Foreskin keratinocyte (primary cell): ENCODE measurements at places on chromosomes 1 and 21. TPM values are rescaled to one million over a fixed set of nuclear protein-coding genes. Genes with fewer than 3 reads are reported as not detected.

SLC45A1 gene
- 0.42 and 0.61 TPM in 2 replicates for total RNA-seq

USH2A gene
- total RNA-seq: not detected in 2 replicates

GRCh38 chr1:33532250-33532649, 59.8 kb downstream of the ZSCAN20 start:
- no peak for DNase-seq

PAPPA2 gene
- 0.21 and 2.8 TPM in 2 replicates for total RNA-seq

GRCh38 chr1:55369474-55369873, 154.3 kb upstream of the USP24 start:
- DNase-seq: no peak

TCHHL1 gene
- not detected in 2 replicates for total RNA-seq

DNA sequence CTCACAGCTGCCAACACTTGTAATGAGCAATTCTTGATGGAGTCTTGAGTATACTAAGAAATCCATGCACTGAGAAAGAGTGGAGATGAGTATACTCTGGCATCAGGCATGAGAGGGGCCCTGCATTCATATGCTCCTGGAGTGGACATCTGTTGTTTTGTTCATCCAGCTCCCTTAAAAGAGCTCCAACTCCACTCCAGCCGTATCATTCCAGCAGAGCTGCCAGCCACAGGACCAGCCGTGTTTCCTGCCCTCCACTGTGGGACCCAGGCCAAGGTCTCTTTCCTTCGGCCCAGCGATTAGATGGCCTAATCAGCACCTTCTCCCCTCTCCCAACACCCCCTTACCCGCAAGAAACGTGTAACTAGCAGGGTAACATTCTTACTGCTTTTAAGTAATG, 144.5 kb downstream of the OMA1 start:
- no peak for DNase-seq

DNA sequence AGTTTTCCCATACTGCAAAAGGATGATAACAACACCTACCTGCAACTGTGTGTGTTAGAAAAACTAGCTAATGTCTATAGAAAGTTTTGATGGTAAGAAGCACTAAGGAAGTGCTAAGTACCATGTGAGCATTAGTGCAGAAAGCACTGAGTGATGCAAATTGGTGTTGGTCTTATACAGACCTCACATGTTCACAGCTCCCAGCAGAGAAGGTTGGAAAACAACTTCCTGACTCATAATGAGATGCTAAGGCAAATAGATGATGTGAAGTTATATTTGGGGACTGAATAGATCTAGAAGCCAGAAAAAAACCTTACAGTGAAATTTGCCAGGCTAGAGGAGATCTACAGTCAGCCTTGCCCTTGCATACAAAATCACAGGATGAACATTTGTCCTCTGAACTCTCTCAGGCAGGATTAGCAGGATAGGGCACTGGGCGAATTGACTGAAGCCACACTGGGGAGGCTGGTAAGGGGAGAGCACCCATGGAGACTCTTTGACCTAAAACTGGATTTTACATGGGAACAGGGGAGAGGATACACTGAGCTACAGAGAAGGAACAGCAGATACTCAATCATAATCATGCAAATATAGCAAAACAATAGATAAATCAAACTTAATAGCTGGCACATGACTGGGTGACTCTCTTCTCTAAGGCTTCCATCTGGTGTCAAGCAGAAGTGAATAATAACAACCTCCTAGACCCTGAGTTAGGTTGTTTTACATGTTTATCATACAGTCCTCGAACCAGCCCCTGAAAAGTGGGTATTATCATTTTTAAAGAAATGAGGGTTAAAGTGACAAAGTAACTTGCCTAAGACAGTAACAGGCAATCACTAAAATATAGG, 61.3 kb downstream of the ASTN1 start:
- no peak for DNase-seq

DNA sequence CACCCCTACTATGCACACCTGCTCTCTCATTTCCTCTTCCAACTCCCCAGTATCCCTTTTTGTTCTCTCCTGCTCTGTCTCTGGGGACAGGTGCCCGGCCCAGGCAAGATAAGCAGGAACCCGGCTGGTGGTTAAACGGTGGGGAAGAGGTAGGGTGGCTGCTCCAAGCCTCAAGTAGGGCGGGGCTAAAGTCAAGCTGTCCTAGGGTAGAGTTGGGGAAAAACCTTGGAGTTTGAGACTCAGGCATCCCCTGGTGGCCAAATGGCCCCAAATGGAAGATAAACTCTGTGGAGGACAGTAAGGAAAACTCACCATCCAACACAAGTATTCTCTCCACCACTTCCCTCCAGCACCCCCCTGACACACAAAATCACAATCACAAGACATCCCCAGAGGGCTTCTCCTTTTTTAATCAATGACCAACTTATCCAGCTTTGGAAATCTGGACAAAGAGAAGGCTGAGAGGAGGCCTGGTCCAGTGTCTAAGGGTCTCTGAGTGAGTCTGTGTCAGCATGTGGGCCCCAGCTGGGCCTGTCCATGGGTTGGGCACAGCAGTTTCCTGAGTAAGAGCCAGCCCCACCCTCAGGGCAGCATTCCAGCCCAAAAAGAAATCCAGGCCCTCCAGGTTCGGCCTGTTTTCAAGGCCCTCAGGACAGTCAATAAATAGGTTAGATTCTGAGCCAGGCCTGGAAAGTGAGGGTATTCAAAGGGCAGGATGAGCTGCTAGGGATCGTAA, 9.8 kb downstream of the POMGNT1 start:
- peak; percentile 53 for DNase-seq

DNA sequence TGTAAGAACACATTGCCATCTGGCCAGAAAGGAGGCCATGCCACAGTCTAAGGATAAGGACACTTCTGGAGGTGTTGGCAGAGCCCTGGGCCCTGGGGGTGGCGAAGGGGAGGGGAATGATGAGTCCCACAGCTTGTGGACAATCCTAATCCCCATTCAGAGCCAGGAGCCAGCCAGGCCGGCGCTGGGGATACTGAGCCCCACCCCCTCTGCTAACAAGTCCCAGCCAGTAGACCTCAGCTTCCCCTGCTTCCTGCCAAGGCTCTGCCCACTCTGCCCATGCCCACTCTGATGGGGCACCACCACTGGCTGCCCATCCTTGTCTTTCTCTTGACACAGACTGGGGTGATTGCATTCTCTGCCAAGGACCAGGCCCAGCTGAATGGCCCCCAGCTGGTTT, 71.9 kb downstream of the NAV1 start:
- no peak for DNase-seq

BNIPL gene
- 0.54 and 0.60 TPM in 2 replicates for total RNA-seq

GRCh38 chr1:12006167-12006921, 13.0 kb upstream of the MIIP start:
- DNase-seq: no peak

HAPLN2 gene
- not detected in 2 replicates for total RNA-seq

DNA sequence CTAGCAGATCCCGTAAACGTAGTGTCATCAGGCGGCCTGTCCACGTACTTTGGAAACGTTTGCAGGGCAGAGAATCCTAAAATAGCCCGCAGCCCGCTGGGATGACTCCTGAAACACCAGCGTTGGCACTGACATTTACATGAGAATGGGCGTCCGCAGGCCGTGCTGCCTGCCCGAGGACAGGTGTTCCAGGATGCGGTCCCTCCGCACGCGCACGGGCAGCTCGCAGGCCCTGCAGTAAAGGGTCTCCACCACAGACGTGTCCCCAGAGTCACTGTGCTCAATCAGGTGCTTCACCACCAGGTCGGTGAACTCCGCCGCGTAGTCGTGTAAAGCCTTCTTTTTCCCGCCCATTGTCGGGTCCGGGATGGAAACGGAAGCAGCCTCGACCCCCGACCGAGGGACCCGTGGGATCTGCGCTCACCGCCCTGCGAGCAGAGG, 5.8 kb upstream of the CCDC27 start:
- no peak for DNase-seq

GRCh38 chr1:1361982-1362423, 3.6 kb upstream of the MXRA8 start:
- DNase-seq: no peak

DNA sequence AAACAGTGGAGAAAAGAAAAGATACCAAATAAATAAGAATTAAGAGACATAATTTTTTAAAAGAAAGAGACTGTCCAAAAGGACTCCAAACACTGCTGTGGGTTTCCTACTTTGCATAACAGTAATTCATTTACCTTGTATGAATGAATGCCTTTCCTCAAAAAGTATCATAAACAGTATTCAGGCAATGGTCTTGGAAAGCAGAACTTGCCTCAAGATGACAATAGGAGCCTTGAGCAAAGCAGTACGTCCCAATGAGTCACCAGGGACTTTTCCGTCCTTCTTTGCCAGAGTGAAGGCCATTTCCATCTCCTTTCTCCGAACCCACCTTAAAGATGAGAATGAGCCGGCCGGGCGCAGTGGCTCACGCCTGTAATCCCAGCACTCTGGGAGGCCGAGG, 186.4 kb downstream of the ZBTB18 start:
- DNase-seq: peak; percentile 26

GCSAML gene
- total RNA-seq: not detected in 2 replicates

DNA sequence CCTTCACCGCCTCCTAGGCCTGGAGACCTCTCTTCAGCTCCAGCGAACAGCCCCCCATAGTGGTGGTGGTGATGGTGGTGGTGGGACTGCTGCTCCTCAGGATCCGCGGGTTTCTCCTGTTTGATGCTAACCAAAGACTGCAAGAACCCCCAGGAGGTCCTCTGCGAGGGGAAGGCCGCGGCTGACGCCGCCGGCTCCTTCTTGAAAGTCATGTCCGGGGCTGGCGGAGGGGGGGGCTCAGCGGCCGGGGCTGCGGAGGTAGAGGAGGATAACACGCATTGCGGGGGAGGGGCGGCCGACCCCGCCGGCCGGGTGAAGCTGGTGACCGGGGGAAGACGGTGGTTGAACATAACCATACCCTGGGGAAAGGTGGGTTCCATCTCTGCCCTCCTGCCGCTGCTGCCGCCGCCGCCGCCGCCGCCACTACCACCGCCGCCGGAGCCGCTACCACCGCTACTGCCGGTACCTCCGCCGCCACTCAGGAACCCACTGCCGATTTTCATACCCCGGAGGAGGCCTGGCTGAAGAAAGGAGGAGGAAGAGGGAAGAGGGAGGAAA, 554 bp downstream of the ZNF281 start:
- no peak for DNase-seq

DNA sequence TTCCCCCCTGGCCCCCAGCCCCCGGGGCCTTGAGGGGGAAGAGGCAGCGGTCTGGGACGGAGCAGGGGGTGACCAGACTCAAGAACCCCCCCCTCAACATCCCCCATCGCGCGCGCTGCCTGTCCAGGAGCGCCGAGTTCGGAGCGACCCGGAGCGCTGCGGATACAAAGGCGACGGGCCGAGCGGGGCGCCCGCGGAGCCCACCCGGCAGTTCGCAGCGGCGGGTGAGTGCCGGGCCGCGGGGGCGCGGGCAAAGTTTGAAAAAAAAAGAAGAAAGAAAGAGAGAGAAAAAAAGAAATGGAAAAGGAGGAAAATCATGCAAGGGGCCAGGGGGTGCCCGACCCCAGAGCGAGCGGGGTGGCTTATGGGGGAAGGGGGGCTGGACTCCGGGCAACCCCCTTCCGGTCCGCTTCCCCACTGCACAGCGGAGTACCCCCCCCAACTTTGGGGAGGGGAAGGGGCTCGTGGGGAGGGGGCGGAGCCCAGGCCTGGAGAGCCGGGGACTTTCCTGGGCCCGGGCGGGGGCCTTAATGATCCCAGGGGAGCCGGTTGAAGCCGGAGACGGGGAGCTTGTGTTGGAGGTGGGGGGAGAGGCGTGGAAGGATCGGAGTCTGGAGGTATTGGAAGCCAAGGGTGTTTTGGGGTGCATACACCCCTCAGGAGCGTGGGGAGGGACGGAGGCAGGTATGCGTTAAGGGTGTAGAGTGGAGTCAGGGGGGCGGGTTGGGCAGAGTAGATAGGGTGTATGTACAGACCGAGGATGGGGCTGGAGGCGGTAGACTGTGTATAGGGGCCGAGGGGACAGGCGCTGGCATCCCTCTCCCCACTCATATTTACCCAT, 502 bp downstream of the VANGL2 start:
- no peak for DNase-seq

DNA sequence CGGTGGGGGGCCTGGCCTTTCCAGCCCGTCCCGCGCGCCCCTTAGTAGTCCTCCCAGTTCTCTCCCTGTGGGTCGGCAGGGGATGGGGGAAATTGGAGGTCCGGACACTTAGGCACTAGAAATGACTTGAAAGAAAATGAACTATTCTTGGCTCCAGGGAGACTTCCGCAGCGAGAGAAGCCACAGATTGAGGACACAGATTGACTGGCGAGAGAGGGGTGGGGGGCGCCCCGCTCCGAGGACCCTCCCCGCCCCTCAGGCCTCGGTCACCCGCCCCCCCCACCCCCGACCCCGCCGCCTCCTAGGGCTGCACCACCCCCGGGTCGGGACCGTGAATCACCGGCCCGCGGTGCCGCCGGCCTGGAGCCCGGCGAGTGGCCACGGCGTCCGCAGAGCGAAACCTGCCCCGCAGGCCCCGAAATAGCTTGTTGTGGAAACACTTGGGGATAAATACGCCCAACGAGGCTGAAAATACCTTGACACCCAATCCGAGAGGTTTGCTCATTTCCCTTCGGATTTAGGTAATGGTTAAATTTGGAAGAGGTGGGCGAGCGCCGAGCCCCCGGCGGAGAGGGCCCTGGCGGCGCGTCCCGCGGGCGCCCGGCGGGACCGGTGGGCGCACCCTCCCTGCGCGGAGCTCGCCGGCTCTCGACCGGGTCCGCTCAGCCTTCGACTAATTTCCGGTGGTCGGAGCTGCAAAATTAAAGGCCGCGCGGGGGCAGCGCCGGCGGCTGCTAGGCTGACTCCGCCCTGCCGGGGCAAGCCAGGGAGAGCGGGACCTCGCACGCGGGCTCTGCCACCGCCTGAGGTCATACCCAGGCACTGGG, at the start of gene GFI1:
Gene GFI1, minus strand, starts transcription at position 675 of the 827 bp plus-strand sequence. CDS start 3,438 bp downstream, outside the sequence.
- no peak for DNase-seq

DNA sequence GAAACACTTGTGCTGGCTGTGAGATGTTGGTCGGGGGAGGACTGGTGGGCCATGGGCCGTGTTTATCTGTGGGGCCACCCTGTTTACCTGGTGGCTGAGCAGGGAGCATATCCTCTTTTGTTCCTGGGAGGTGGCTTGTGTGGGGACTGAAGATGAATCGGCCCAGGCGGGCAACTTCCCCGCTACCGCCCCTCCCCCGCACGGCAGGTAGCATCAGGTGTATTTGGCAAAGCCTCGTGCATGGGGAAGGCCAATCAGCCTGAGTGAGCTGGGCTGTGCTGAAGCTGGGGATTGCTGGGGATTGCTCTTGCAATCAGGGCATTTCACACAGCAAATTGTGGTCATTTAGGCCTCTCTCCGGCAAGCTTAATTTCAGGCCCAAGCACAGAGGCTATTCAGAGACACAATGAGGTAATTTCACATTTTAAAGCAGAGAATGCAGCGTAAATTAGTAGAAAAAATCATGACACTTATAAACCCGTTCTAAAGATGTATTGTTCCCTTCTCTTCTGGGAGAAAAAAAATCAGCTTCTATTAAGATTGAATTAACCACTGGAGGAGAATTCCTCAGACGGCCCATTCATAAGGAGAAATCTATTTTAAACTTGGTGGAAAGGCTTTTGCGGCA, 197.7 kb upstream of the POU3F1 start:
- DNase-seq: no peak

GRCh38 chr1:203117611-203118575, 9.6 kb upstream of the ADORA1 start:
- DNase-seq: no peak

HSF2BP gene
- 2.1 and 4.1 TPM in 2 replicates for total RNA-seq

PGLYRP3 gene
- total RNA-seq: not detected in 2 replicates
